ENCODE measurements at places on chromosomes 7 and 10.

DNA sequence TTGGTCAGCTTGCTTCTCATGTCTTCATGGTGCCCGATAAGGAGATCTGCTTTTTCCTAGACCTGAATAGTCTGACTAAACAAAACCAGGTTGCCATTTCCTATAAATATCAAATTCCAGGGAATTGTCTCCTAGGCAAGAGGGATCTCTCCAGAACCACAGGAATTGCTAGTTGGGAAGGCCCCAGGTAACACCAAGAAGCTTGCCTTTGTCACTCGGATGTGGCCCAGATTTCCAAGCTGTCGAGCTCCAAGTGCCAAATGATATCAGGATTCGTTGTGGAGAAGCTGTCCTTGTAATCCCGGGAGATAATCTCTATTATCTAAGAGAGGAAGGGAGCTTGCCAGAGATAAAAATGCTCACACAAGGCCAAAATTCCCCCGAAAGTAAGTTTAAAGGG is 1288.5 kb upstream of the AUTS2 start:
- no peak for DNase-seq

DNA sequence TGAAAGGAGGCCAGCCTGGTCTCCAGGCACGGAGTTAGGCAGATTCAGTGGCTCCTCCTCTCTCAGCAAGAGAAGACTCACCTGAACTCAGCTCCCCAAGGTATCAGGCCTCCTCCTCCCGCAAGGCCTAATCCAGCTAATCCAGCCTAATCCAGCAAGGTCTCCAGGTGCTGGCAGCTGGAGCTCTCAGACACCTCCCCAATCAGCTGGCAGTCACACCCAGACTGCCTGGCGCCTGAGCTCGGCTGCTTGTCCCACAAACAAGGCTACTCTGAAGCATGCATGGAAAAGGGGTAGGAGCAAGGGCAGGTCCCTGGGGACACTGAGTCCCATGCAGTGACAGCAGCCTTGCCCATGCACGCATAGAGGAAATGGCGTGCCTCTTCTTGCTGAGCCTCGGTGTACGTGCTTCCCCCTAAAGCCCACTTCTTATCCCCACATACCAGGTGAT is 3.3 kb upstream of the OPN4 start:
- no peak for DNase-seq

DNA sequence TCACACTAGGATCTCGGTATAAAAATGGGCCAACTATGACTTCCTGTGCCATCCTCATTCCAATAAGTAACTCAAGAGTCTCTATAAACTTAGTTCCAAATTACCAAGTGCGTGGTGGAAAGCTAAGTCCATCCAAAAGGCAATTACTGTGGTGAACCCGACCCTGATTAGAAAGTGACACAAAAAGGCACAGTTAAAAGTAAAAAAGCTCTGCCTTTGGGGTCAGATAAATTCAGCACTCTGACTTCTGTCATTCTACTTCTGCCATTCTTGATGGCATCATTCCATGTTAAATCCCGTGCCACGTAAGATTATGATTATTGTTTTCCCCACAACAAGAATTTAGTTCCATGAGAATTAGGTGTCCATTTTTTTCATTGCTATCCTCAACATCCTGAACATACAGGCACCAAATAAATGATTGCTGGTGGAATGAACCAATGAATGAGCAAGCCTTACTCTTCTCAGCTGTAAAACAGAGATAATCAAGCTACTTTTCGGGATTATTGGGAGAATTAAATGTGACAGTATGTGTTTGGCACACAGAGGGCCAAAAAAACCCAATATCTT is 877 bp downstream of the NCOA4 start:
- no peak for DNase-seq

DNA sequence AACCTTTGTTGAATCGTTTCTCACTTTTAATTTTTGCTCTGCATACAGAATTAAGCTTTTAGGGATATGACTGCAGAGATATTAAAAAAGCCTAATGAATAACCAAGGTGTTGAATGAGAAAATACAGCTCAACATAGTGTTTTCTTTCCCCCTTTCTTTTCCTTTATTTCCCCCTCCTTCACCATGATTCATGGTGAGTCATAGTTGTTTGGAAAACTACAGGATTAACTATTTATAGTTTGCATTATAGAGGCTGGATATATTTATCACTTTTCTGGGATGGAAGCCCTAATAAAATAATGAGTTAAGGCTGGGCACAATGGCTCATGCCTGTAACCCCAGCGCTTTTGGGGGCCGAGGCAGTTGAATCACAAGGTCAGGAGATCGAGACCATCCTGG is 115.0 kb downstream of the DNAJB9 start:
- no peak for DNase-seq

DNA sequence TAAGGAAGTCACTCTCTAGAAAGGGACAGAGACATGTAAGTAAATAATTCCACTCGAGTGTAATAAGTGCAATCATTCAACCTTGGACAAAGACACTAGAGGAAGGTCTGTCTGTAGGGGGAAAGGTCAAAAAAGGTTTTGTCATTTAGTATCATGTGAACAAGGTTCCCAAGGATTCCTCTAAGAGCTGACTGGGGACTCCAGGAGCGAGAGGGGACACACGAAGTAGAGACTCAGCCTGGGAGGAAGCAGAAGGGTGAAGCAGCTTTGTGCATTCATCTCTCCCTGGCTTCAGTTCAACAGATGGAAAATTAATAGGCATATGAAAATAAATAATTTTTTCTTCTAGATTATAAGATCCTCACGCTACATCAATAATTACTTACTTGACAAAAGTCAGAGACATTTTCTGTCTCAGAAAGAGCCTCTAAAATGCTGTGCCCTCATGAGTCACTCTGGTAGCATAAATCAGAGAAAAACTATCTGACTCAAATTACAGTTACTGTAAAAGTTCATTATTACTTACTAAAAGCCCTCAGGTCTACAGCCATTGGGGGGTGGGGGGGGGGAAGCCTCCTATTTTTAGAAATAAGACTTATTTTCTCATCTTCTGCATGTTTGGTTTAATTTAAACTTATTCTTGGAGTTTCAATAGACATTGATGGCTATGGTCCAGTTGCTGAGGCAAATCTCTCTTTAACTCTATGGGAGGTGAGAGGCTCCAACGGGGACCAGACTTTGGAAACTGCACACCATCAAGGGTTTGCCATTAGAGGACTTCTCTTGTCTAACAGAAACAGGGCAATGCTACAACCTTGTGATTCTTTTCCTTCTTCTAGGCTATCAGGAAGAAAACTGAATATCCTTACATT is 275.1 kb upstream of the KLF14 start:
- DNase-seq: no peak

- DNase-seq: no peak
These were observed 112.6 kb downstream of the MDFIC start for GRCh38 chr7:115034515-115034914.

GRCh38 chr7:17380736-17381662 is 82.5 kb downstream of the AHR start:
- DNase-seq: peak; percentile 21

- no peak for DNase-seq
These were observed 136.2 kb upstream of the FZD8 start for GRCh38 chr10:35778306-35778705.

GRCh38 chr10:132396494-132397035 is 435 bp upstream of the PWWP2B start:
- no peak for DNase-seq

- peak; percentile 55 for DNase-seq
These were observed 119.0 kb upstream of the KCNMA1 start for GRCh38 chr10:77756319-77757232.

GRCh38 chr7:47128700-47129099 is 453.2 kb downstream of the TNS3 start:
- DNase-seq: peak; percentile 40

- DNase-seq: peak; percentile 60
These were observed 47.9 kb downstream of the PIP4K2A start for GRCh38 chr10:22666287-22667092.

GRCh38 chr10:54837479-54837878 is 36.4 kb upstream of the PCDH15 start:
- no peak for DNase-seq

DNA sequence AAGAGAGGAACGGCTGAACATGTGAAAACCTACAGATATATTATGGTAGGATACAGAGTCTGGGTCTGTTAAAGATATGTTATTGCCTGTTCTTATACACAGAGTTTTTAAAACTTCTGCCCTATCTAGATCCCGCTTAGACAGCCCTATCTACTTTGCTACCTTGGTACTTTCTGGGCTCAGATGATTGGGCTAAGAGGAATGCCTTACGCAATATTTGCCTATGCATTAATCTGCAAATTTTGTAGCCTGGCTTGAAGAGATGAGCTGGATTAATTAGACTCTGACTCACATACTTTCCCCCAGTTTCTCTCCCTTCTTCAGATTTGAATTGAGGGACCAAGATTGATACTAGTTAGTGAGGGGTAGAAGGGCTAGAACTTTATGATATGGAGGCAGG is 33.6 kb upstream of the A1CF start:
- DNase-seq: peak; percentile 28

DNA sequence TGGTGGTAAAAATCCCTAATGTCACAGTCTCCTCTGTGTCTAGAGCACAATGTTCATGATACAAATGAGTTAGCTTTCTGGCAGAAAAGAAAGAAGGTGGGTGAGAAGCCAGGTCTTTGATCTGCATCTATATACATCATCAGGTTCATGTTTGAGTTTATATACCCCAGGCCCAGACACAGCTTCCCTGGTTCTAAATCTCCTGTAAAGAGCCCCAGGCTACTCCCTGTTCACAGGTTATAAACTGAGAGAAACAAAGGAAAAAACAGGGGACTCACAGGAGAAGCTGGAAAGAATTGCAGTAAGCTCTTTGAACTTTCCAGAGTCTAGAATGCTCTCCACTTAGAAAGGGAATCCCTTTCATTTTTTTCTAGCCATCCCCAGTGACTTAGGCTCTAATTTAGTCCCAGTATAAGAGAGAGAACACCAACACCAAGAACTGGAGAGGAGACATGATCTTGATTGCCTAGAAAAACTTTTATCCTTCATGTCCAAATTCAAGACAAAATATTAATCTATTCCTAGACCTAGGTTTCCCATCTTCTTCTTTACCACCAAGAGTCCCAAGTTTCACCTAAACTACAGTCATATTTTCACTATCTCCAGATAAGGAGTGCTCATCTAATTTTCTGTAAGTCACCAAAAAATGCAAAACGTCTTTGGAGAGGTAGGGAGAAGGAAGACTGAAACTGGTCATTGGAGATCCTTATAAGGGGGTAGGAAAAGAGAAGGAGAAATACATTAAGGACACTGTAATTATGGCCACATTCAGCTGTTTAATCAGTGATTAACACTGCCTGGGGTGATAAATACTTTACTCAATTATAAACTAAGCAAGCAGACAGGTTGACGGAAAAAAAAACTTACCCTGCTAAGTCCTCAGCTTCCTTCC is 469 bp downstream of the MSS51 start:
- no peak for DNase-seq

GRCh38 chr10:31908157-31908556 is 20.5 kb downstream of the ARHGAP12 start:
- no peak for DNase-seq

DNA sequence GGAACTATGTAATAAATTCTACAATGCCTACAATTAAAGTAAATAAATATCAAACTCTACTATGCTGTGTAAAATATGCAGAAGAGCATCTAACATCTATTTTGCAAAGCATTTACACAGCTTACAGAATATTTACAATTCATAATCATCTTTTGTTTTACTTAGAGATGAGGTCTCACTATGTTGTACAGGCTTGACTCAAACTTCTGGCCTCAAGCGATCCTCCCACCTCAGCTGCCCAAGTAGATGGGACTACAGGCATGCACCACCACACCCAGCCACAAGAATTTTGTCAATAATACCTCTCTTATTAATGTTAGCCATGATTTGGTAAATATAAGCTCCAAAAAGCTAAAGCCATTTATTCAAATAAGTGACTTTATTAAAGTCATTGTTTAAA is 21.9 kb upstream of the CAV2 start:
- DNase-seq: no peak

DNA sequence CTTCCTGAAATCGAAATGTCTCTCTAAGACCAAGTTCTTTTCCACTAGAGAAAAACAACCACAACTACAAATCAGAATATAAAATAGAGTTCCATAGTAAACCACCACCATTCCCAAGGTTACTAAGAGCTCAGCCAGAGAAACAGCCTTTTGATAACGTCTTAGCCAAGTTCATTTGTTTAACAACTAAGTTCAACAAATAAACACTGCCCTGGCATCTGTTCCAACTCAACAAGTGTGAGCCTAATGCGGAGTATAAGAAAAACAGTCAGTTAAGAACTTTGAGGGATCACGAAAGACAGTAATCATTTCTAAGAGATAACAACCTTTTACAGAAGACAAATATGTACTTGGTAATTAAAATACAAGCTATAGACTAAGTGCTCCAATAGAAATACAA is 77.3 kb downstream of the CALD1 start:
- peak; percentile 85 for DNase-seq
